ENCODE measurements at places on chromosomes 6 and 20.

DNA sequence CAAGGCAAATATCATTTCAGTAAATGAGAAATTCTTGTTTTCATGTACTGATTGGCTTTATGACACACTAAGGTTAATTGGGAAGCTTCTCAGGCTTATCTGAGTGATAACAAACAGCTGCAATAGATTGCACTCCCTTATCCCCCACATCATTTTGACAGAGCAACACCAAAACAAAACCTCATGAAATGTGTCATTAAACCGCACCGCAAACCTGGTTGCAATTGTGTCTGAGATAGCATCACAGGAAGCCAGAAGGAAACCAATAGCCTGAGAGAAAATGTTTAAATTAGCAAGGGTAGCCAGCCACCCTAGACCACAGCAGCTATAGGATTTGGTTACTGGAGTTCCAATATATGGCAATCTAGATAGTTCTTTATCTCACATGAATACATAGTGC, 31.6 kb upstream of the LAMA4 start:
- DNase-seq, result peak; percentile 89

DNA sequence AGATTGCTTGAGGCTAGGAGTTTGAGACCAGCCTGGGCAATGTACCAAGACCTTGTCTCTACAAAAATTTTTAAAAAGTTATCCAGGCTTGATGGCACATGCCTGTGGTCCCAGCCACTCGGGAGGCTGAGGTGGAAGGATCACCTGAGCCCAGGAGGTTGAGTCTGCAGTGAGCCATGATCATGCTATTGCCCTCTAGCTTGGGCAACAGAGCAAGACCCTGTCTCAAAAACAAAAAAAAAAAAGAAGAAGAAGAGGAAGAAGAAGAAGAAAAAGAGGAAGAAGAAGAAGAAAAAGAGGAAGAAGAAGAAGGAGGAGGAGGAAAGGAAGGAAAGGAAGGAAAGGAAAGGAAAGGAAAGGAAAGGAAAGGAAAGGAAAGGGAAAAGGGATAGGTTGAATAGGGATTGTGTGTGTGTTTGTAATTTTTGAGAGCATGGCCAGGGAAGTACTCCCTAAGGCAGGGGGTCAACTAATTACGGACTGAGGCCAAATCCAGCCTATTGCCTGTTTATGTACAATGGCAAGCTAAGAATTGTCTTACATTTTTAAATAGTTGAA, 43.0 kb upstream of the ZNF217 start:
- no peak for DNase-seq

GRCh38 chr6:5514353-5514752, 253.0 kb downstream of the FARS2 start:
- no peak for DNase-seq

GRCh38 chr6:80946402-80946801, 806.1 kb downstream of the TENT5A start:
- no peak for DNase-seq

DNA sequence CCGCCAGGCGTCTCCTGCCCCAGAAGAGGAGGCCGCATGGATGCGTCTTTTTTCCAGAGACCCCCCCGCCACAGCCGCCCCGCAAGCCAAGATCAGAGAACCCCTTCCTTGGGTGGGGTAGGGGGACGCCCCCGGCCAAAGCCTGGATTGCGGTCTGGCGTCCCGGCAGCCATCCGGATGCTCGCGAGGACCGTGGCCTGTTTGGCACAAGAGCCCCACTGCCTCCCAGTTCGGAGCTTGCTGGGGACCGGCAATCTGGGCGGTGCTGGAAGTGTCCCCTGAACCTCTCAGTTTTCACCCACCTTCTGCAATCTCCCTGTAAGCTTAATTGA, 924 bp downstream of the FAM162B start:
- no peak for DNase-seq

GRCh38 chr6:95099410-95099809, 477.9 kb upstream of the MANEA start:
- DNase-seq, result no peak

- DNase-seq, result no peak
These were observed 47.6 kb upstream of the RBM24 start for GRCh38 chr6:17233531-17233930.

GRCh38 chr6:91392951-91393350, 806.1 kb upstream of the MAP3K7 start:
- DNase-seq, result no peak

DNA sequence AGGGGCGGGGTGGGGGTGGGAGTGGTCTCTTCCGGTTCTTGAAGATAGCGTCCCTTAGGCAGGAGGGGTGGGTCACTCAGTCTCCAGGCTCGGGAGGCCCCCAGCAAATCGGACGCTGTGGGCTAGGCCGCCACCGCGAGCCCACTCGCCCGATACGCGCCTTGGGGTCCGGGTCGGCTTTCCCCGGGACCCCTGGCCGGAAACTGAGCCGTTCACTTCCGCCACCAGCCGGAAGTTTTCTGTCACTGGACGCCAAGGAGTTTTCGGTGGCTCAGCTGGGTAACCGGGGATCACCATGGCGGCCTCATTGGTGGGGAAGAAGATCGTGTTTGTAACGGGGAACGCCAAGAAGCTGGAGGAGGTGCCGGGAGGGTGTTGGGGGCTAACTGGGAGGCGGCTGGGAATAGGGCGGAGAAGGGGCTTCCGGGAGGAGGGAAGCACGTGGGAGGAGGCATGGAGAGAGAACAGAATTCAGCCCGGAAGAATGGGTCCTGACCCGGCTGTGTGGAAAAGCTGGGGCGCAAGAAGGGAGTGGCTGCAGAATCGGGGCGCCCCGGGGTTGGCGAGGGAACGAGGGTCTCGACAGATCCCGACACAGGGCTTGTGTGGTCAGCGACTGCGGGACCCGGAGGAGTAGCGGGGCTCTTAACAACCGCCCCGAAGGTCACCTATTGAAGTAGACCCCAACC, at the start of gene ITPA:
ITPA (plus strand) TSS at position 242 of the 689 bp plus-strand sequence; CDS start at position 296, 54 bp downstream.
- peak; percentile 69 for DNase-seq

DNA sequence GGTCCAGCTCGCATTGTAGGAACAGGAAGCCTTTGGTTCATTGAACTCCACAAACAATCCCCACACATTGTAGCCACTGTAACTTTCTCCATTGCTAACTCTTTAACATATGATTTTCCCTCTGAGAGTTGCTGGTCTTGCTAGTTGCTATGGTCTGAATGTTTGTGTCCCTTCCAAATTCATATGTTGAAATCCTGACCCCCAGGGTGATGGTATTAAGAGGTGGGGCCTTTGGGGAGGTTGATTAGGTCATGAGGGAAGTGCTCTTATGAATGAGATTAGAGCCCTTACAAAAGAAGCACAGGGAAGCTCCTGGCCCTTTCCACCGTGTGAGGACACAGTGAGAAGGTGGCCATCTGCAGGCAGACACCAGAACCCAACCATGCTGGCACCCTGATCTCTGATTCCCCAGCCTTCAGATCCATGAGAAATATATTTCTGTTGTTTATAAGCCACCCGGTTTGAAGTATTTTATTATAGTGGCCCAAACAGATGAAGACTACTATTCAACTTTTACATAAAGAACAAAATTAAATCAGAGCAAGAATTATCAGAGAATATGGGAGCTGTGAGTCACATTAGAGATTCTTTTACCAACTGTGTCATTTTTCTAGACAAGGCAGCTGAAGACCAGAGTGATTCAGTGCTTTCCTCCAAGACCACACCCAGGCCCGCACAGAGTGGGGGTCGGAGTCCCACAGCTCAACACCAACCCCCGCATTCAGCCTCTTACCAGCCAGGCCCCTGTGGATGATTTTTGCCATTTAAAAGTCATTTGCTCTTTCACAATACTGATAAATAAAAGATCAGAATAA, 143.0 kb downstream of the SAMD5 start:
- DNase-seq, result no peak

- no peak for DNase-seq
These were observed 186.2 kb downstream of the FOXC1 start for GRCh38 chr6:1795910-1796309.

DNA sequence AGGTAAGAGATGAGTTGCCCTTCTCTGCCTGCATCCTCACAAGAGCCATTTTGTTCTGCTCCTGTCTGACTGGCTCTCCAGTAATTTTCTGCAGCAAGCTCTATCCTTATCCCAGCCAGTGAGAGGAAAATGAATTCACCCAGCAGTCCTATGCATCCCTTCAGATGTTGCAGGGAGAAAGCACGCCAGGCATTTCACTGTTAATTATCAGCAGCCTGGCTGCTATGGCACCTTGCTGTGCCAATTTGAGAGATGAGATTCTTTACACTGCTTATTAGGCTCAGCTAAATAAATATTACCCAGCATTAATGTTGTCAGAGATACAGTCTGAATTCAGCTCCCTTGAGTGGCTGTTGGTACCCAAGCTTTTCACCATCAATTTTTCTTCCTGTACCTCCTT, 61.1 kb upstream of the SNAP25 start:
- no peak for DNase-seq

DNA sequence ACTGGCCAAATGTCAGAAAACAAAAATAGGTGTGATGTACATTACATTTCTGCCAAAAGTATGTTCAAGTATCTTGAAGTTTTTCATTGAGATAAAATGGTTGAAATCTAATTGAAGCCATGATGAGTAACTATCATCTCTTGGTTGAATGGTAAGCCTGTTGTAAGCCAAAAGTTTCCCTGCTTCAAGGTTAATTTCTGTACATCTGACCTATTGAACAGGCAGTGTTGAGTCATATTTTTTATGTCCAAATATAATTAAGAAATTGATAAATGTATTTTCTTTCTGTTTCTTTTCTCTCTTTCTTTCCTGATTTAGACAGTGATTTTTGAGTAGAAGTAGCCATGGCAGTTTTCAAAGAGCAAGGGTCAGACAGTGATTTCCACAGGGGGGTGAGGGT, 4.4 kb downstream of the RREB1 start:
- no peak for DNase-seq

GRCh38 chr6:35417979-35418661, 34.0 kb upstream of the FANCE start:
- no peak for DNase-seq

GRCh38 chr20:20017001-20017843, at the start of gene NAA20:
Gene NAA20, plus strand, starts transcription at chr20:20017362. Its CDS starts 35 bp downstream, at chr20:20017397.
- DNase-seq, result peak; percentile 94
